ENCODE measurements at places on chromosomes 16 and 17.

- DNase-seq = peak; percentile 88
Measured at GRCh38 chr17:77542551-77543490, 402.1 kb downstream of the SEC14L1 start.

DNA sequence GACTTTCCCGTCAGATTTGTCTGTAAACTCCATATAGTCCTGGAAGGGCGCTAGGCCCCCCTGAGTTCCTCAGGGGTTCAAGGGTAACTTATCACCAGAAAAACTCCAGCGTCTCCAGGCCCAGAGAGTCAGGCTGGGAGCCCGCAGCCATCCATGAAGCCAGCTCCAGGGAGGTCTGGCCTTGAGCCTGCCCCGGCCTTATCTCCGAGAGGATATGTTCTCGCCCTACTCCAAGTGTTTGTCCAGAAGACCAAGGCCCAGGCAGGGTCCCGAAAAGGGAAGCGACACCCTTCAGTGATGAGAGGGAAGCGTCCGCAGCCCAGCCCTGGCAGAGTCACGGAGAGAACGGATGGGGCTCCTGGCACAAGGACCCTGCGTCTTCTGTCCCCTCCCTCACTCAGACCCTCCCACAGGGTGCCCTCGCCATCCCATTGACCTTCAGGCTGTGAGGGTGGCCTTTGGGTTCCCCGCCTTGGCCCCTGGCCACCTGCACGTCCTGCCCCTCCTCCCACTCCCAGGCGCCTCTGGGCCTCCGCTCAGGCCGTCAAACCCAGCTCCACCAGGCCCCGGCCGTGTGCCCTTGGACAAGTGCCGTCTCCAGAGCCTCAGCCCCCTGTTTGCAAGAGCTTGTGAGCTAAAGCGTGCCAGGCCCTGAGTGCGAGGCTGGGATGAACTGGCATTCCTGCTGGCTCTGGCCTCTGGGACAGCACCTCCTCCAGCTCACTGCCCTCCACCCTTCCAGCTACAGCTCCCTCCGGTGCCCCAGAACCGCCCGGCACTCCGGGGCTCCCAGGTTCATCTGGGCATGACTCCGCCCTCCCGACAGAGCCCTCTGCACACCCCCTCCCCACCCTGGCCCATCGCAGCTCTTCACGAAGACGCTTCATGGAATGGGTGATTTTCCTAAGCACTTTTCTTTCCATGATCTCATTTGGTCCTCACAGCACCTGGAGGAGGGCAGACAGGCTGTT, 83.4 kb downstream of the ZDHHC7 start:
- DNase-seq = no peak

GRCh38 chr17:12691173-12691572, 25.5 kb downstream of the MYOCD start:
- DNase-seq = no peak

DNA sequence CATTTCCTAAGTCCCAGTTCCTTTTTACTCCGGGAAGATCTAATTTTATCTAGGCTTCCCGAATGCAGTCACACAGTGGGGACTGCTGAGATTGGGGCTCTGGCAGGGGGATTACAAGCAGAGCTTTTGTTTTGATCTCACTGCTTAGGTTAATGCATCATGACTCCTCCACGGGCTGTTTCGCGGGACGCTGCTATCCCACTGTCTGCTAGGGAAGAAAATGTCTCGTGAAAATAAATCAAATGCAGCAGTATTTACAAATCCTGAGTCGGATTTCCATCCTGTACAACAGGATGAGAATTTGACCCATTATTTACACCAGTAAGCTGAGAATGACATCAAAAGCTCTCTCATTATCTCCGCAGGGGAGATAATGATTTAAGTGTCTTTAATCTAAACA, 83.8 kb downstream of the CDH11 start:
- DNase-seq = no peak

GRCh38 chr17:60391471-60392041, 377 bp downstream of the USP32 start:
- DNase-seq = peak; percentile 91

GRCh38 chr17:77322514-77323412, 182.0 kb downstream of the SEC14L1 start:
- DNase-seq = no peak

DNA sequence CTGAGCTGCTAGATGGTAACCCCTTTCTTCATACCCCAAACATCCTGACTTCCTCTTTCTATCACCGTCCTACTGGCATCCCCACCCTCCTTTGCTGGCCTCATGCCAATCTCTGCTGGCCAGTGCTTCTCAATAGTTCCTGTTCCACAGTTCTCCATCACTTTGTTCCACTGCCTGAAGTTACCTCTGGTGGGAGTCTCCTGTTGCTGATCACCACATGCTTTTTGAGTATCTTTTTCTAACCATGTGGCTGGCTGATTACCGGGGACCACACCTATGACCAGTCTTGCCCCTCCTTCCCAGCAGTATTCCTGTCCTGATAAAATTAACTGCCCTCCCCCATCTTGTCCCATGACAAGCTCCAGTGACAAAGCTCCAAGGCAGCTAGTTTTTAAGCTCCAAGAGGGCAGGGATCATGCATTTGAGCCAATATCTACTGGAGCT, 380.4 kb upstream of the CCL2 start:
- DNase-seq = no peak

- no peak for DNase-seq
Measured at GRCh38 chr16:75248536-75249380, 2.7 kb downstream of the BCAR1 start.

GRCh38 chr16:66701026-66701425, 4.5 kb upstream of the CMTM4 start:
- no peak for DNase-seq

DNA sequence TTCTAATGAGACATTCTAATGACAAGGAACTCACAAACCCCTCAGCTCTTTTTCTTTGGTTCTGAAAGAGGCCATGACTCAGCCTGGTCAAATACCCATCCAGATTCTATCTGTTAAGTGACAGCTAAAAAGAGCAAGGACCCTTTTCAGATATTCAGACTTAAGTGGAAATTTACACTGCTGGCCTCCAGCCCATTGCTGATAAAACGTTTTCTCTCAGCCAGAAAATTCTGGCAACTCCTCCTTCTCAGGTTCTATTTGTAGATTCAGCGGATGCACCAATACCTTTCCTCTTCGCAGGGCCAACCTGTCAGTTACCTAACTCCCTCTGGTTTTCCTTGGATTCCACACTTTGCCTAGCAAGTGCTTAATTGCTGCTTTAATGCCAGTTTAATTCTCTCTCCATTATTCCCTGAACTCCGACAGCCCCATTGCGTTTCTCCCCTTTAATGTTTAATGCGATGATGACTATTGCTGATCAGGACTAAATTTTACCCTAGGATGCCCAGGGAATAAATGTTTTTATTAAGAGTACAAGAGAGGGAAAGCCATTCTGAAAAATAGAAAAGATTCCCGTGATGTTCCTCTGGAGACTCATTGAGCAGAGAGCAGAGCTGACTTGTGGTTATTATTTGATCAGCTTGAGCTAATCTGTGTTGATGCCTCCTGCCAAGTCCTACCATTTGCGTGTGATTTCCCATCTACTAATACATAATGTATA, 35.9 kb upstream of the TOM1L1 start:
- DNase-seq = no peak

DNA sequence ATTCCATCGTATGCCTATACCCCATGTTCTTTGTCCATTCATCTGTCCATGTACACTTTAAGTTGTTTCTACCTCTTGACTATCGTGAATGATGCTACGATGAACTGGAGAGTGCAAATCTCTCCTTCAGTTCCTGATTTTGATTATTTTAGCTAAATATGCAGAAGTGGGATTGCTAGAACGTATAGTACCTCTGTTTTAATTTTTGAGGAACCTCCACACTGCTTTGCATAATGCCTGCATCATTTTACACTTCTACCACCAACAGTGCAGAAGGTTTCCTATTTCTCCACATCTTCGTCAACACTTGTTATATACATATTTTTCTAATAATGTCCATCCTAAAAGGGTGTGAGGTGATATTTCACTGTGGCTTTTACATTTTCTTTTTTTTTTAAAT, 43.9 kb downstream of the SDR42E1 start:
- DNase-seq = no peak

DNA sequence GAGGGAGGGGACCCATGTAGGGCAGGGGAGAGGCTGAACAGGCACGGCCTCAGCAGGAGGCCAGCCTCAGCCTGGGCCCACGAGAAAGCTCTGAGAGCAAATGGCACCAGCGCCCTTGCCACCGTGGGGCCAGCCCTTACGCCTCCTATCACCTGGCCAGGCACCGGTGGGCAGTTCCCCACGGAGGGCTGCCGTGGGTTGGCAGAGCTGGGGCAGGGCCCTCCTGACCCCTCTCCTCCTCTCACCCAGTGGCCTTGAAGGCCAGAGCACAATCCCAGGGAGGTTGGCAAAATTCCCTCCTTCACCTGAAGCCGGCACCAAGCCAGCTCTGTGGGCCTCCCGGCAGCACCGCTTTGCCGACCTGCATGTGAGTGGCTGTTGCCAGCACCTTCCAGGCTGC, 53.1 kb upstream of the ENPP7 start:
- DNase-seq = no peak

GRCh38 chr16:2843526-2843925, 13.4 kb downstream of the ZG16B start:
- no peak for DNase-seq

DNA sequence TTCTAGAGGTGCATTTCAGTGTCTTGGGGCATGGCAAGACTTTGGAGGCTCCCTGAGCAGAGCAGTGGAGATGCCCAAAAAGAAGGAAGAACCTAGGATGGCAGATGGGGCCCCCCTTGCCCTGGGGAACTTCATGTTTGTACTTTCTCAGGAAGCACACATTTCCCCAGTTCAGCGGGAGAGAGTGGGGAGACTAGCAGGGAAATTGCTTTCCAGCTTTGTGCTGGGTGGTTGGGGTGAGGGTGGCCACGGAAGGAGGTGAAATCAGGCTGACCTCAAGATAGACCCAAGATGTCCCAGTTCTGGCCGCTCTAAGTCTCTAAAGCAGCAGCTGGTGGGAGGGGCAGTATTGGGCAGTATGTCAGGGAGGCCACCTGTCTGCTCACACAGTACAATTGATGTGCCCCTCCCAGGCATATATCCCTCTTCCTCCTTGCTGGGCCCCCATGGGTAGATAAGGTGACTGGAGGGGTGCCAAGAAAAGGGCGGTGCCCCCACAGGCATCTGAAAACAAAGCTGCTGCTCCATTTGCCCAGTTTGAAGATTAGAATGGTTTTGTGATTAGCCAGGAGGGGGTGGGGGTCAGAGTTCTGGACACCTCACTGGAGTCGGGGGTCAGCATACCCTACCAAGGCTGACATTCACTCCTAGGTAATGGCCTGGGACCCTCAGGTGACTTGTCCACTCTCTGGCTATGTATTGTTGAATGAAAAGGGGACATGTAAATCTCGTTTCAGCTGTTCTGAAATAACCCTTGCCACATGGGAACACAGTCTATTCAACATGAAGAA, 17.1 kb upstream of the NAGLU start:
- no peak for DNase-seq

DNA sequence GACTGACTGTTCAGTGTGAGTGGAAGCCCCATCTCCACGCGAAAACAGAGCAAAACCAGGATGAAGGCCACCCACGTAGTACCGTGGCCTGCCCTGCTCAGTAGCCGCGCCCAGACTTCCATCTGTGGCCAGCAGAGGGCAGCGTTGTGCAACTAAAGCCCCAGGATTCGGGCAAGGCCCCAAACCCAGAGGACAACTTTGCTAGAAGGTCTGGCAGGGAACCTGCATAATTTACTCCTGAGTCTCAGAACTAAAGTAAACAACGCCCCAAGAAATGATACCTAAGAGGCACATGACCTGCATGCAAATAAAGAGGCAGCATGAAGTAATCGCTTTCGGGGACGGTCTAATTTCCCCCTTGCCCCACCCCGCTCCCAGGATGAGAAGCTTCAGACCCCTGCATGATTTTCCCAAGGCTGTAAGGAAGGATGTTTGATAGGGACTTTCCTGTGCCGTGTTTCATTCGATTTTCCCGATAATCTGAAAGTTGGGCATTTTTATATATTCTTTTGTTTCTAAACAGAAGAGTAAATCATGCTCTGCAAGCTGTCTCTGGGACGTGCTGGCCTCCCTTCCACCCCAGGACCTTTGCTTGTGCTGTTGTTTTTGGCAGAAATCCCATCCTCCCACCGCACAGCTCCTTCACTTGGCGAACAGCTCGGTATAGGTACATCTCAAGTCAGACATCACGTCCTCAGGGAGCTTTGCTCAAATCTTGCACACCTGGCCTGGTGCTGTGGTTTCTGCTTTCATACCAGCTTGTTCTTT, 18.6 kb downstream of the HSBP1 start:
- DNase-seq = peak; percentile 68

DNA sequence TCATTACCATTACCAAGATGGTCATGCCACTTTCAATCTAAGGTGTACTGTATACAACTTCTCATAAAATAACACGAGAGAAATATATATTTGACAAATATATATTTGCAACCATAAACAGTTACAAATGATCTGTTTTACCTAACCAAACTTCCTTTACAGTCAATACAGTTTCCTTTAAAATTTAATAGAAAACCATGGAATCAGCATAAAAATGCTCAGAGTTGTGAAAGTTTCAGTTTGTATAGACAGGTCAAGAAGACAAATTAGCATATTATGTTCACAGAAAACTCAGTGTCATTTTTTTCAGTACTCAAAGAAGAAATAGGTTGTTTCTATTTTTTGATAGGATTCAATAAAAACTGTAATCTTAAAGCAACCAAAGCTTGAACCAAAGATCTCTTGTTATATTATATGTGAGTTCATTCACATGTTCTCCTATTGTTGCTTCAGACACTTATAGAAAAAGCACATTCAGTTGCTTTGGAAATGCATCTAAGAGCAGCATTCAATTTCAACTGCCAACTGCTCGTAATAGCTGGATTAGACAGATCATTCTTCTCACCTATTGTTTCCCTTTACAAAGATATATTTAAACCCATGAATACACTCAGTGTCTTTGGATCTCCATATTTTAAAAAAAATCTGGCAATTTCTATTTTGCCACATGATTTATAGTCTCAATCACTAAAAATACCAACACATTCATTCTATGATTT, 15.1 kb downstream of the SSH2 start:
- peak; percentile 32 for DNase-seq

Measured in NCI-H1436 (cell line).